ENCODE measurements at places on chromosomes 6 and 20. TPM values are rescaled to one million over a fixed set of nuclear protein-coding genes. Genes with fewer than 3 reads are reported as not detected.

Gene PRPH2
- not detected for total RNA-seq

Gene CST5
- not detected for total RNA-seq

Gene COL21A1
- total RNA-seq, result 0.39 TPM

Gene LRFN2
- 0.04 TPM for total RNA-seq

Gene MAPK13
- 45.2 TPM for total RNA-seq

Gene NKX2-4
- total RNA-seq, result not detected
